ENCODE measurements at places on chromosomes 1 and 21.

DNA sequence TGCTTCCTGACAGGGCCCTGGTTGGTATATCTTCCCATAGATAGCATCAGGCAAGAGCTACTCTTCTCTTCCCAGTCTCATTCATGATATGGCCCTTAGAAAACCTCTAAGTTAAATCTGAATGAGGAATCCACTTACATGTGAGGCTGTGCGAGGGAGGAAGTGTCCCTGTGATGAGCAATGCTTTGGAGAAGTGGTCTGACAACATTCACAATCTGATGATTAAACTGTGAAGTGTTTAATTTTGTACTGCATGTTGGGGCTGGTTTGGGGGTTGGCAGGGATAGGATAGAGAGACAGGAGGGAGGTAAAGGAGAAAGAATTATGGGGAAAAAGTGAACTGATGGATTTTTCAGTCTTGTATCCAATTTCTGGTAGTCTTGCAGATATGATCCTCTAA, 421.2 kb upstream of the DAB1 start:
- ATAC-seq, result peak; percentile 41

GRCh38 chr1:170881268-170882265, 53.8 kb upstream of the MROH9 start:
- ATAC-seq, result peak; percentile 82

GRCh38 chr1:212490276-212490675, 57.6 kb downstream of the NENF start:
- ATAC-seq, result no peak

DNA sequence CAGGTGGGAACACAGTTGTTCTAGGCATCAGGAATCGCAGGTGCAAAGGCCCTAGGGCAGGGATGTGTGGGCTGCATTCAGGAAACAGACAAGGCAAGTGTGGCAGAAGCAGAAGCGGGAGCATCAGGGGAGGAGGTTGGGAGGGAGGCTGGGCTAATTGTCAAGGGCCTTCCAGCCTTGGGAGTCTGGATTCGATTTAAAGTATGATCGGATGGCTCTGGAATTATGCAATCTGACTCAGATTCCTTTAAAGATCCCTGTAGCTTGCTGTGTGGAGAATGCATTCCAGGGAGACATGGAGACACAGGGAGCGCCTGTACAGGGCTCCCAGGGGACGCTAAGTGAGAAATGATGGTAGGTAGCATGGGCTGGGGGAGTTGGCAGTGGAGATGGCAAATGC, 86.5 kb downstream of the LACTBL1 start:
- peak; percentile 94 for ATAC-seq

GRCh38 chr1:151653397-151653796, 41.5 kb downstream of the SNX27 start:
- no peak for ATAC-seq

GRCh38 chr1:177772386-177772960, 197.4 kb downstream of the SEC16B start:
- no peak for ATAC-seq

DNA sequence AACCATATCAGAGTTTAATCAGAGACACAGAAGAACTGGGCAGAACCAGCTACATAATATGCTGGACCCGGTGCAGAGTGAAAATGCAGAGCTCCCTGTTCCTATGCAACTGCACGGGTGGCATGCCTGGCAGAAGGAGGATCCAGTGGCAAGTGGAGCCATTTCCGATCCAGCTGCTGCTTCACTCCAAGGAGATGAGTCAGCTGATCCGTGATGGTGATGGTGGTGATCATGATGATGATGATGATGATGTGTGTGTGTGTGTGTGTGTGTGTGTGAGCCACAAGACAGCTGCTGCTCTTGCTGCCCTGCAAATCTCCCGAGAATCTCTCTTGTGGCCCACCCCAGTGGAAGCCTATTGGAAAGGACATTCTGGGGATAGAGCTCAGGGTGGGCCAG, 133.0 kb downstream of the URB2 start:
- ATAC-seq, result no peak

GRCh38 chr21:36828891-36829515, 130.1 kb downstream of the SIM2 start:
- ATAC-seq, result no peak

- ATAC-seq, result peak; percentile 84
Measured at GRCh38 chr1:9413071-9413876, 120.6 kb downstream of the SPSB1 start.

DNA sequence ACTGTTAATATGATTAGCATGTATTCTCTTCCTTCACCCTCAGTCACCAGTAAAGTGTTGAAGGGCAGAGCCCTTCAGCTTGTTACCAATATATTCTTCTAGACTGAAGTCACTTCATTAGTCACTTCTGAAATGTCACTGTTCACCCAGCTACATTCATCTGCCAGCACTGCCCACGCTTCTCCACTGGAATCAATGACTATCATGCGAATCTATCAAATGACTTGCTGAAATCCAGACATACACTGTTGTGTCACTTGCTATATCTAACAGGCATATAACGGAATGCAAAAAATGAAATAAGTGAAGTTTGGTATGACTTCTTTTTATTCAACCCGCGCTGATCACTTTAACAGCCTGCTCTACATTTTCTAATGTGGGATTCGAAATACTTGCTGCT, 16.1 kb downstream of the FH start:
- ATAC-seq, result no peak

DNA sequence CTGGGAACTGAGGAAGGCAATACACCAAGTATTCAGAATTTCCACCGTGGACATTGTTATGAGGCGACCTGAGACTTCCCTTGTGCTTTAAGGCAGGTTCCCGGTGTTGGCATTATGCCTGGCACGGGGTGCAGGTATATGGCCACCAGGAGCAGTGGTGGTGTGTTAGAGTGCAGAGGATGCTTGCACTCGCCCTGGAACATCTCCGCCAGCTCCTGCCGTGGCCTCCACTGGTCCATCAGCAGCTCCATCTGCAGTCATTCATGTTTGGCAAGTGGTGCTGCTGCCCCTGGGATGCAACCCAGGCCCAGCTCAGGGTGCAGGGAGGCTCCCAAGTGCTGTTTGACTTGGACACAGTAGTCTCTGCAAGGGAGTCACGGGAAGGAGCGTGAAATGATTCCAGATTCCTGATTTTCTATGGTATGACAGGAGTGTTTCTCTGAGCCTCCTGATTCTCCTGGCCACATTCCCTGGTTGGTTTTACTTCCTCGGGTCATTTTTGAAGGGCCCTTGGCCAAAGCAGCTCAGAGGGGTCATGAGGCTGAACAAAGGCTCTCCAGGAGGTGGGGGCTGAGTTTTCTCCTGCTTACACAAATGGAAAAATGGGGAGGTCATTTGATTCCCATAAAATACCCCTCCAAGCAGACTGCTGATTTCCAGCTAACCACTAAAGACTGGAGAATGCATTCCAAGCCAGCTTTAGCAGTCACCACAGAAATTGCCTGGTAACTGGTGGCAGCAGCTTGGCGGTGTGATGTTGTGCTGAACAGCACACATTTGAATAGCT, 60.4 kb upstream of the PSEN2 start:
- ATAC-seq, result no peak

GRCh38 chr1:46134660-46135331, 2.4 kb upstream of the PIK3R3 start:
- no peak for ATAC-seq

DNA sequence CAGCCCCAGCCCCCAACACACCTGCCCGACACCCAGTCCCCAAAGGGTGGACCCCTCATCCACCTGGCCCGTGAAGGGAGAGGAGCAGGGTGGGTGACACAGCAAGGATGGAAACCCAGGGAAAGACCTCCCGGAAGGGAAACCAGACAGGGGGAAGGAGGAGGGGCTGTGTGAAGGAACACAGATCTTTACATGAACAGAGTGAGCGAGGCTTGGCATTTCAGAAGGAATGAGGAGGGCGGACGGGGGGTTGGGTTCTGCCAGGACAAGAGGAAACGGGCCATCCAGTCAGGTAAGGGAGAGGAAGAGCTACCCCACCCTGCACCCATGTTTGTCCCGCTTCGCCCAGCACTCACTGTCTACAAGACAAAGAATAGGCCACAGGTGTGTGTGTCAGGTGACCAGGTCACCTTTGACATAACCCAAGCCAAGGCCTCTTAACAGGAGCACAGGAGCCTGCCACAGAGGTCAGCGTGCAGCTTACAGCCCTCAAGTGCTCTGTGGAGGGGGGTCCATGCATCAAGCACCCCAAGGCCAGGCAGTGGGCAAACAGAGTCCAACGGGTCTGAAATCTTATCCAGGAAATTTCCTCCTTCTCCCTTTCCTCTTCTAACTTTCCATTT, 18.0 kb upstream of the PRDM15 start:
- ATAC-seq, result no peak

GRCh38 chr1:198272492-198272891, 115.7 kb downstream of the NEK7 start:
- ATAC-seq, result no peak

GRCh38 chr1:30673395-30673794, 50.0 kb downstream of the MATN1 start:
- no peak for ATAC-seq

DNA sequence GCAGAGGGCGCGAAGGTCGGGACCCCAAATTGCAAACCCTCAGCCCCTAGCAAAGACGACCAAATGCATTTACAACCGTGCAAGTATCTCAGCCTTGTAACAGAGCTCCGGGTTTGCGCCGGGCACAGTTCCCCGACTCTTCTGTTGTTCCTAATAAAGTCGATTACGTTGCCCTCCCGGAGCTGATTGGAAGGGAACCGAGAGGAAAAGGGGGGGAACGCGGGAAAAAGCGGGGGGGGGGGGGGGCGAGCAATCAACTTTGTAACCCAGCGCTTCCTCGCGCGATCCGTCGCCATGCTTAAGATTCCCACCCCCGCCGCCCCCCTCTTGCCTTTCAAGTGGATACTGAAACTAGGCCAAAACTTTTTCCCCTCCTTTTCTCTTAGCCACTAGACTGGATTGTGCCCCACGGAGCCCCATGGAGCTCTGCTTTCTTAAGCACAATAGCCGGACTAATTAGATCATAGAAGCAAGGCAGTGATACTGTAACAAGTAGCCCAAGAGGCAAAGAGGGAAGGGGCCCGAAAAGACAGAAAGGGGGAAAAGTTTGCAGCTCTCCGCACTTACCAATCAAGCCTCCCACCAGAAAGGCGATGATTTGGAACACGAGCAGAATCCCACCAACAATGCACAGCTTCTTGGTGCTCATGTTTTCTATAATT, 565 bp downstream of the WLS start:
- ATAC-seq, result peak; percentile 64
